ENCODE measurements at places on chromosomes 1 and 21. TPM values are rescaled to one million over a fixed set of nuclear protein-coding genes. Genes with fewer than 3 reads are reported as not detected.

LMX1A gene
- total RNA-seq: not detected

SH3BGR gene
- 0.49 TPM for total RNA-seq

MTARC2 gene
- 13.3 TPM for total RNA-seq

CD53 gene
- total RNA-seq: not detected

AMPD2 gene
- 23.8 TPM for total RNA-seq

RPE65 gene
- total RNA-seq: not detected

ANKRD35 gene
- not detected for total RNA-seq

LYPD8 gene
- 0.11 TPM for total RNA-seq

FALEC gene
- total RNA-seq: 0.33 TPM

AJAP1 gene
- not detected for total RNA-seq

ZNF697 gene
- total RNA-seq: 1.7 TPM
